CD8-positive, alpha-beta memory T cell (primary cell): ENCODE measurements at places on chromosomes 3 and 15.

DNA sequence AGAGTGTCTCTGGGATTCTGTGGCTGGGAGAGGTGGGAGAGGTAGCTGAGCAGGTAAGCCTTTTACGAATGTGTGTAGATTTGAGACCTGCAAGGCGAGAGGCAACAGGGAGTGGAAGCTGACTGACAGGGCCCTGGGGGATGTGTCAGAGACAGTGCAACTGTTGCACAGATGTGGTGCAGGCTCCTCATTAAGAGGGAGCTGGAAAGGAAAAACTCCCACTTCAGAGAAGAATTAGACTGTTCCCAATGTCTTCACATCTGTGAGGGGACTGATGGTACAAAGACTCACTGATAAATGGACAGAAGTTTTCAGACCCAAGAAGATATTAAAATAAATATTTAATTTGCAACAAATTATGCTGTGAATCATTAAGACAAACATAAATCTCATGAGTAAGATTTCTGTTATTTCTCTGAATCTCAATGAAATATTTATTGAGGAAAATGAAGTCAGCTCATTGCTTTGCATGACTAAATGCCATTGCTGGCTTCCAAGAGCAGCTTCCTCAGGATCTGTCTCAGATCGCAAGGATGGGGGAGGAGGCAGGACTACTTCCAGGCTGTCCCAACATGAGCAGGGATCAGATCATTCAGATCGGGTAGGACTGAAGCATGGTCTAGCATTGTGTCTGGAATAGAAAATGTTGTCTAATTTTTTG, 127.3 kb upstream of the ROPN1 start:
- DNase-seq, result no peak

DNA sequence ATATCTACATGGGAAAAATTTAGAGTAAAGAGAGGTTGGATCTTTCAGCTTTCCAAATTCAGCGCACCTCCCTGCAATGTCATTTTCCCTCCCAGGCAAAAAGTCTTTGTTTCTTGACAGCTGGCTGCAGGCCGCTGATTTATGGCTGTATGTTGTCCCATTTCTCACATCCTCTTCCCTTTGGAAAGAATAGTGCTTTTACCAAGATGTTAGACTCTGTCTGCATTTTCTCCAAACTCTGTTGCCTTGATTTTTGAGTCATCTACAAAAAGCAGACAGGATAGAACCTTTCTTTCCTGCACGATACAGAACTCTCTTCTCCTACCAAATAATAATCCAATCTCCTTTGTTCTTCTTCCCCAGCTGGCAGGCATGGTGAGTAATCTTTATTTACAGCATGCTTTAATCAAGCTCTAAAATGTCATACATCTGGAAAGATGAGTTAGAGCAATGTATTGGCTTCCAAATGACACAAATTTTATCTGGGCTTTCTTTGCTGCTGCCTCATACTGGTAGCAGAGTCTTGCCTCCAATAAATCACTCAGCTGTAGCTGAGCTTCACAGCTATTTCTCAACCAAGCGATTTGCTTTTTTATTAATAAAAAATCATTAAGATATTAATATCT, 101.9 kb downstream of the PIK3R4 start:
- no peak for DNase-seq

GRCh38 chr15:36831125-36831903, 251.9 kb downstream of the CDIN1 start:
- DNase-seq, result no peak

DNA sequence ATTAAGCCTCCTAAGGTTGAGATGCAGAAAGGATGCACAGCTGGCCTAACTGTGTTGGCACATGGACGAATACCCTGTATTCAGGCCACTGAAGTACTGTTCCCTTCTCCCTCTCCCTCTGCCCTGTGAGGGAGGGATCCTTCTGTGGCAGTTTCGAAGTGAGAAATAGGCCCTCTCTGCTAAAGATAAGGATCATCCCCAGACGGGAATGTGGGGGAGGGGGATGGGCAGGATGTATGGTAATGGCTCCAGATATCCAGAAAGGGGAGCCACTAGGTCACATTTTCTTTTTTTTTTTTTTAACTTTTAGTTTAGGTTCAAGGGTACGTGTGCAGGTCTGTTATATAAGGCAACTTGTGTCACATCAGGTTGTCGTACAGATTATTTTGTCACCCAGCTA, 463.1 kb downstream of the TBL1XR1 start:
- DNase-seq, result no peak

DNA sequence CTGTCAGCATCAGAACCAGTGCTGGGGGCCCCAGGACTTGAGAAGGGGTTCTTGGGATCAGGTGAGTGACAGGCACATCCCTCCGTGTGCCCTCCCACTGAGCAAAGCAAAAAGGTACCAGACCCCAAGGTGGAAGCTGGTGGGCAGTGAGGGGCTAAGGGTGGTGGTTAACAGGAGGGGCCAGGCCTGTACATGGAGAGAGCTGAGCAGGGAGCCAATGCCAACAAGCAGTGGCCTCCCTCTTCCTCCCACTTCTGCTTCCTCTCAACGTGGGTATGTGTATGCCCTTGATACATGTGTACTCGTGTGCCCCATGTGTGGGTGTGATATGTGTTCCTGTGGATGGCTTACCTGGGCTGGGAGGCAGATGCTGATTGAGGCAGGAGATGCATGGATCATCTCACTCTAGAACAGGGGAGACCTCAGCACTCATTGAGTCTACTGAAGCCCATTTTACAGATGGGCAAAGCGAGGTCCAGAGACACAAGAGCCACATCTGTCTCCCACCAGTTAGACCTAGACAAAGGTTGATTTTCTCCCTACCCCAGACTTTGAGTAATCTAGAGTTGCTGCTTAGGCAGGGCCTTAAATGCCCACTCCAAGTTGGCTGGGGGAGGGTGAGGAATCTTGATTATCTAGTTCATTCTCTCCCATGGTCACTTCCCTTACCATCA, 945 bp downstream of the VIPR1 start:
- DNase-seq, result no peak

GRCh38 chr15:67799801-67800205, 25.5 kb upstream of the SKOR1 start:
- DNase-seq, result no peak

DNA sequence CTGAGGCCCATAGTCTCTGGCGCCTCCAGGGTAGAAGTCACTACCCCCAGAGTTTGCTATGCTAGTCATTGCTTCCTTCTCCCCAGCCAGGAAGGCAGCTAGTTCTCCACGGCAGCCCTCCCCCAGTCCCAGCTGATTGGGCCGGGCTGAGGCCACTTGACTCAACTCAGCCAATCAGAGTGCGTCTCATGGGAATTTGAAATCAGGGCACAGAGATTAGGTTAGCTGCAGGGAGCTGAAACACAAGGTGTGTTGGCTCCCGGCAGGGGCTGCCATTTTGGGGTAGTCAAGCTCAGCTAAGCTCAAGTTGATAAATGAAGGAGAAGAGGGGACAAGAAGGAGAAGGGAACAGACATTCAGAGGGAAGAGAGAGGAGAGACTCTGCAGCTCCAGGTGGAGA, 32.8 kb downstream of the LINGO1 start:
- no peak for DNase-seq

GRCh38 chr3:126659915-126660886, 5.3 kb upstream of the TXNRD3 start:
- no peak for DNase-seq

DNA sequence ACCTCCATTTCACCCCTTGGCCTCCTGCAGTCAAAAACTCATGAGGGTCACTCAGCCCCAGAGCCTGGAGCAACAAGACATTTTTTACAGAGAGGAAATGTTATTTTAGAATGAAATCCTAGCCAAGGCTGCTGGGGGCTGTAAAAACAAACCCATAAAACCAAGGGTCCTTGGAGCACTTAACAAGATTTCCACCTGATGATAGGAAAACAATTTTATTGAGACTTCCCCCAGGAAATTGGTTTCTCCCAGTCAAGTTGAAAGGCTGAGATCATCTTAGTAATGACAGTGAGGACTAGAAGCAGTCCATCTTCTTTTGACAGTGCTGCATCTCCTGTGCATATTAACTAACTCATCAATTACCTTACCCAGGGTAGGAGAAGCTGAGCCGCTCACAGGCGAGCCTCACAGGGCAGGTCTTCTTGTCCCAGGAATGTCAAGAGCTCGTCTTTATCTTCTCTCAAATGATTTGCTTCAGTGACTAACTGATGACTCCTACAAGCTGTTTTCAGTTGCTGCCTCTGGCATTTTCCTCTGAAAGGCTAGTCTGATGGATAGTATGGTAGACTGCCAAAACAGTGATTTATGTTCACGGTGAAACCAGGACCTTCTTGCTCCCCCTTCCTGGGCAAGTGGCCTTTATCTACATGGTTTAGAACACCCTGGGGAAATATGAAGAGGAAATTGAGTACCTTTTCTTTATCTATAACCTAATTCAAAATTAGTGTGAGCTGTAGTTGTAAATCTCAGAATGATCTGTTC, 34.6 kb upstream of the AEN start:
- DNase-seq, result no peak

- DNase-seq, result no peak
Observed at GRCh38 chr3:108021533-108021932, 69.3 kb downstream of the CD47 start.

DNA sequence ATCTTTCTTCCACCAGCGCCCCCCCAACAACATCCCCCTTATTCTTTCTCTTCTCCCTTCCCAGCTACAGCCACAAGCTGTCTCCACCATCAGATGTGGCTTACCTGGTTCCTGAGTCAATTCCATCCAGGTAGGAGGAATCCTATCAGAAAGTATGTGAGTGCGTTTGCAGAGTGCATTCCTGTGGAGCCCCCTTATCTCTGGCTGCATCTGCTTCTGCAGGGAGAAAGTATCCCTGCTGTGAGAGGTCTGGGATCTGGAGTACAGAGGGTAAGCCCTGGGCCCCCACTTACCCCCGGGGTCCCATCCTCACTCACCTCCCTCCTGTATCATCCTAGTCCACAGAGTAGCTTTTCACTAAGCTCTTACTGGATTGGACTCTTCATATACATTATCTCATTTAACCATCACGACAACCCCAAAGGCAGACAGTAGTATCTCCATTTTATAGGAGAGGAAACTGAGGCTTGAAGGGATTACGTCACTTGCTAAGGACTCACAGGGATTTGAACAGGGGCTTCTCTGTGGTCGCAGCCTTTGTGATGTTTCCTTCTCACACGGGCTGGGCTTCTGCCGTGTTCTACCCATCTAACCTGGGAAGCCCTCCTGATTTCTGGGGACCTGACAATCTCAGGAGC, 22.2 kb upstream of the MAGEF1 start:
- no peak for DNase-seq

- DNase-seq, result no peak
Observed at GRCh38 chr3:113626503-113627371, 69.7 kb downstream of the USF3 start.

DNA sequence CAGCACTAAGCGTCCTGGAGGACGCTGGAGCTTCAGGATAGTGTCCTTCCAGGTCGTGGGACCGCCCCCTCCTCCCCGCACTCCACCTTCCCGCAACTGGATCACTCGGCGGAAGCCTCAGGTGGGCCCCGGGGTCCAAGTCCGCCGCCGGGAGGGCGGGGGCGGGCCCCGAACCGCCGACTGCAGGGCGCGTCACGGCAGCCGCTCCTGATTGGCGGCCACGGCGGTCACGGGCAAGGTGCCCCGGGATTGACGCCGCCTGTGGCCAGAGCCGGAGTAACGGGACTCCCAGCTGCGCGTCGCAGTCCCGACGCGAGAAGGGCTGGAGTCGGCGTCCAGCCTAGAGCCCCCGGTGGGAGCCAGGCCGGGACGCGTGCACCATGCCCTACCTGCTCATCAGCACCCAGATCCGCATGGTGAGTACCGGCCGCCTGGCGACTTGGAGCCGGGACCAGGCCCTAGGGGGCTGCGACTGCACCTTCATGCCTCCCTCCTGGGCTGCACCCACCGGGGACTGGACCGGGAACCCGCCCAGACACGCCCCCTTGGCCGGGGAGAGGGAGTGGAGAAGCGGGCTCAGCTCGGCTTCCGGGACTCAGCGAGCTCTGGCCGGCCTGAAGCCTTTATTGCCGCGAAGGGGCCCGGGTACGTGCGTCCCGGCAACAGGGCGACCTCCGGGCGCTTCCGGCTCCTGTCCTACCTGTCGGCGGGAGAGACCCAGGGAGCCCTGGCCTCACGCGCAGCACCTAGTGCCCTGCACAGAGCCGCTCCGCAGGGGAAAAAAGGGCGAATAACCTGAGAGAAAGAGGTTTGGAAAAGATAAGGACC, at the start of gene GCHFR:
TSS of gene GCHFR (plus strand) at position 268 of the 828 bp plus-strand sequence. CDS start at position 381, 113 bp downstream.
- DNase-seq, result peak; percentile 61

DNA sequence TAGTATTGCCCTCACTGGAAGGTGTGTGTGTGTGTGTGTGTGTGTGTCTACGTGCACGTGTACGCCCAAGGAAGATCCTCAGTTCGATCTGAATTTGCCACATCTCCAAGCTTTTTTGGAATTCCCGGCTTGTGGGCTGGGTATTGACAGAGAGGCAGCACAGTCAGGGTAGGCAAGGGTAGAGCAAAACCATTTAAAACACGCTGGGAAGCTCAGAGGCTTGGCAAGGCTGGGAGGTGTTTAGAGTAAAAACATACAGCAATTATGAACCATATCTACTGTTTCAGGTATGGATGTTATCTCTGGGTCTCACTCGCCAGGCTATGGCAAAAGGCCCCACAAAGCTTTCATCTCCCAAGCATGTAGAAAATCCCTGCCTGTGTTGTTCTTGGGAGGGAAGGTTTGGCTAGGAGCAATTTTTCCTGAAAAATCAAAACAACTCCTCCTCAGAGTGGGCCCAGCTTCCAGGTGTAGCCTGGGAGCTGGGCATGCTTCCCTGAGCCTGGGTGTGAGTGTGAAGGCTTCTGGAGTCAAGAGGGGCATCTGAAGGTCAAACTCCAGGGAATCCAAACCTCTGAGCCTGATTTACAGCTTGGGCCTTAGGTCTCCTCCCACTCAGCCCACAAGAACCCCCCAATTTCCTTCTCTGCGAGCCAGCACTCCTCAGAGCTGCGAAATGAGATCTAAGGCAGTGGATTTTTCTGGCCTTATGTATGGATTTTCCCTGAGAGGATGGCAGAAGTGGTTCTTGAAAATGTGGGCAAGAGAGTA, 244.8 kb upstream of the TPRG1 start:
- no peak for DNase-seq

- DNase-seq, result no peak
Observed at GRCh38 chr3:9422712-9423424, 25.5 kb downstream of the SETD5 start.

GRCh38 chr15:24675332-24676144, at the start of gene NPAP1:
NPAP1 (plus strand) TSS chr15:24675775; CDS start chr15:24675868, 93 bp downstream.
- DNase-seq, result no peak

DNA sequence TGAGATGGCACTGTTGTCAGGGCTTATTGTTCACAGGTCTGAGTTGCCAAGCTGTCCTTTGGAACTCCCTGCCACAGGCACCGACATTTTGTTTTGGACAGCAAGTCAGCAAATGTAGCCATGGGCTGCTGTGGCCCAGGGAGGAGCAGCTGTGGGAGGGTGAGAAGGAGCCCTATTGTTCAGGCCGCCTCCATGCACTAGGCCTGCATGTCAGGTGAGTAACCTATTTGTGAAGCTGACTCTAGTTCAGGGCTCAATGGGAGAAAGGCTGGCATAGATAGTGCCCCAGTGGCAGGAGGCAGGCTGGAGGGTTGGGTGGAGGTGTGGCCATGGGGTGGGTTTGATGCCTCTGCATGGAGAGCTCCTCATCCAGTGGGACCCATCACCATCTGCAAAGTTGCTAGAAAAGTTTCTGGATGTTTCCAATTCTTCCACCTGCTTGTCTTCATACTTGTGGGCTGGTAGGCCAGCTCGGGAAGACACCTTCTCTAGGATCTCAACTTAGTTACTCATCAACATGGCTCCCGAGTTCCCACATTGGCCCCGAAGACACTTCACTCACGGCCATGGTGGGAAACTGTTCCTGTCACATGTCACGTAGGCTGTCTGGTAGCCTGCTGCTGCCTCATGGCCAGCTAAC, 19.5 kb downstream of the AMOTL2 start:
- no peak for DNase-seq
